ENCODE measurements at places on chromosomes 11 and 22.

- DNase-seq = no peak
These were observed 491.5 kb upstream of the KIRREL3 start for GRCh38 chr11:127492029-127492428.

DNA sequence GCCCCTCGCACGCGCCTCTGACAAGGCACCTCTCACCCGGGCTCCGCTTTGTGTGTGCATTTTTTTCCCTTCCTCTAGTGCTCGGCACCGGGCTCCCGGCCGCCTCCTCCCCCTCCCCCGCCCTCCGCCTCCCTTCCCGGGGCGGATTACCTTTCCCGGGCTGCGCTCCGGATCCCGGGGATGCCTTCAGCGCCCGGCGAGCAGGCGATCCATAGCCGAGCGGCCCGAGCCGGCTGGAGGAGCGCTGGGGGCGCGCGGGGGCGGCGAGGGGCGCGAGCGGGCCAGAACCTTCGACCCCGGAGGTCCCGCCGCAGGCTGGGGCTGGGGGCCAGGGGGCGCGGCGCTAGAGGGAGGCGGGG is 282 bp downstream of the MPPED2 start:
- DNase-seq = no peak

DNA sequence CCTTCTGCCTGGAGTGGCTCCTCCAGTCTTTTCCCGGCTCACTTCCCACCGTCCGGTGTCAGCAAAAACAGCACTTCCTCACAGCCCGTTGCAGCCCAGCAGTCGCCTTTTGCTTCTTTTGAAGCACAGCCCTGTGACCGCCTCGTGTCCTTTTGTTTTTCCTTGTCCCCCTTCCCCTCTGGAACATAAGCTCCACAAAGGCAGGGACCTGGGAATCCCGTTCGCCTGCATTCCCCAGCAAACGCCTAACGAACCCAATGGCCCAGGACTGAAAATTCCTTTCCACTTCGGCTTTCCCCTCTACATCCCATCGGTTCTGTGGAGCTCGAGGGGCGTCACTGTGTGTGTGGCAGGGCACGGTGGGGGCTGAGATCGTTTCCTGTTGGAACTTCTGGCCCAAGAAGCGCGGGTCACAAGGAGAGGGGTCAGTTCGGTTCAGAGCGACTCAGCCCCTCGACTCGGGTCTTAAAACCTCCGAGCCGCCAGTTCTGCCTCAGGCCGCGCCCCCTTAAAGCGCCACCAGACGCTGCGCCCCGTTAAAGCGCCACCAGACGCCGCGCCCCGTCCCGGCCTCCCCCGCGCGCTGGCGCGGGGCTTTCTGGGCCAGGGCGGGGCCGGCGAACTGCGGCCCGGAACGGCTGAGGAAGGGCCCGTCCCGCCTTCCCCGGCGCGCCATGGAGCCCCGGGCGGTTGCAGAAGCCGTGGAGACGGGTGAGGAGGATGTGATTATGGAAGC is 841 bp downstream of the RIC8A start:
- peak; percentile 77 for DNase-seq

- DNase-seq = no peak
These were observed 300.3 kb downstream of the ST3GAL4 start for GRCh38 chr11:126655807-126656128.

DNA sequence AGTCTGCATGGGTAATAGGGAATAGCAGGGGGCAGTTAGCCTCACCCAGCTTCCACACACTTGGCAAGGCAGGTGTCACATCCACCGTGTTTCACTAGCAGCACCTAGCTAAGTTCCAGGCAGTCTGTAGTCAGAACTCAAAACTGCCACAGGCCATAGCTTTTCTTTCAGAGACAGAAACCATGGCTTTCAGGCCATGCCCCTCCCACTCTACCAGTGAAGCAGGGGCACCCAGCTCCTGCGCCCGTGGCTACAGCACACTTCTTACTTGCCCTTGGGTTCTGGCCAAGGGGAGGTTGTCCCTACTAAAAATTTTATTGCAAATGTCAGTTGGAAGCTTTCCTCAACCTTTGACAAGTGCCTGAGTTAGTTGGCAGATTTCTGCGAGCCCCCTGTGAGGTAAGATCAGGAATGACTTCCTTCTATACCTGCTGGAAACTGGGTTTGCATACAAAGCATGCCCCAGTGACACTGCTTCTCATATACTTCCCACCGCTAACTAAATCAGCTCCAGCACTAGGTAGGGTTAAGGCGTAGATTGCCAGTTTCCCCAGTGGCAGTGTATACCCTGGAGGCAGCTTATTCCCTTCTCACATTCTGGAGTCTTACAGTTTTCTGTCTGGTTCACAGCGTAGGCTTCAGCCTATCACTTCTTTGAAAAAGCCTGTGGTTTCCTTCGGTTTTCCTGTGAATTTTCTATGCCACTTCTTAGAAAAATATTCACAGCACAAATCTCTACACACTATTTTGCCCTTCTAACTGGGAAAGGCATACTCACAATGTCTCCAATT is 139.0 kb upstream of the LUZP2 start:
- DNase-seq = no peak

DNA sequence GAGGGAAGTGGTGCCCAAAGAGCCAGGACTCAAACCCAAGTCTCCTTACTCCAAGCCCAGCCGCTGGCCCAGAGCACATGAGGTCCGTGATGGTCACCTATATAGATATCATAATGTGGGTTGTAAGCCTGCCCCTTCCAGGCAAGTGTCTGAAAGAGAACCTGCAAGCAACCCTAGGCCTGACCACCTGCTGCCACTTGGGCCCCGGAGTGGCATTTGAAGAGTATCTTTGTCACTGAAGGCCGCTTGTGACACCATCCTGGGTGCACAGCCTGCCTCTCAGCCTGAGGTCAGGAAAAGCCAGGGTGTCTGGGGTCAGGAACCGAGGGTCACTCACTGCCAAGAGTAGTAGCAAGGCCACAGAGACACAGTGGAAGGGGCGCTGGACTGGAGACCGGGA is 32.4 kb downstream of the OTOG start:
- DNase-seq = no peak

GRCh38 chr11:15970506-15971214 is 385.7 kb downstream of the SOX6 start:
- DNase-seq = no peak

DNA sequence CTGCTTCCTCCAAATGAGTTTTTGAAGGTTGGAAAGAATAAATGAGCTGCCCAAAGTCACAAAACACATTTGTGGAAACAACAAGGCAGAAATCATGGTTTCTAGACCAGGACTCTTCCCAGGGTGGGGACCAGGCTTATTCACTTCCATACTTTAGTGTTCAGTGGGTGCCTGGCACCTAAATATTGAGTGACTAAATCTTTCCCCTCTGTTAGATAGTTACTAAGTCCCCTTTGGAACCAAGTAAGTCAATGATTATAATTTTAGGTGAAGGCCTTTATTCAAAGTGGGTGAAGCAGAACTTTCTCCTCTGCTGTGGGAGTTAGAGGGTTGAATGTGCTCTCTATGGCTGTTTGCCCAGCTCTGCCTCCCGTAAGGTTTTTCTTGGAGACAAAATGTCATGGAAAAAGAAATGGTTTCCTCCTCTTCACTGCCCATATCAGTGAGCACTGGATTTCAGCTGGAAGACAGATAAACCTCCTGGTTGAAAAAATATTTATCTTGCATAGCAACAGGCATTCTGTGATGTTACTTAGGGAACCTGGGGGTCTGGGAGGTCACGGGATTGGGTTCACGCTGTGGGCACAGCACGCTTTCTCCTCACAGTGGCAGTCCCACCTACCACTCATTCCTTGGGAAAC is 117.8 kb downstream of the CCDC81 start:
- DNase-seq = no peak

GRCh38 chr11:30879322-30880005 is 293.3 kb upstream of the MPPED2 start:
- DNase-seq = no peak

GRCh38 chr11:92744929-92745585 is 224.4 kb upstream of the MTNR1B start:
- DNase-seq = no peak

DNA sequence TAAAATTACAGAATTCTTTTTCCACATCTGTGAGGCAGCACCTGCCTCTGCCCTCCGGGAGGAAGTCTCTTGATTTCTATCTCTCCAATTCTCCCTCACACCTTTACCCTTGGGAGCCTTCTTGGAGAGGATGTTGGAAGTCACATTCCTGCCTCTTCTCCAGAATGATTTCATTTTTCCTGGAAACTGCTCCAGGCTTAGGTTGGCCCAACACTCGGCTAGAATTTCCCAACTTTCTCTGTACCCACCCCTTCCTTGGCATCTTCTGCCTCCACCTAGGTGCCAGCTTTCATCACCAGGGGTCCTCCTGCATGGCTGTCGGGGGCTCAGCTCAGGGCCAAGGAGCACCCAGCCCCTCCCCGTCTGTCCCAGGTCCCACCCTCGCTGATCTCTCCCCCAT is 43.2 kb downstream of the SLCO2B1 start:
- DNase-seq = no peak

All from activated CD4-positive, alpha-beta T cell treated with anti-CD3 and anti-CD28 coated beads for 4 hours (primary cell).